D341Med (cell line): ENCODE measurements at places on chromosomes 12 and 14.

- no peak for DNase-seq
Observed at GRCh38 chr14:73381380-73382013, 76.8 kb downstream of the NUMB start.

- DNase-seq, result no peak
Observed at GRCh38 chr12:45400991-45401390, 185.1 kb downstream of the ANO6 start.

DNA sequence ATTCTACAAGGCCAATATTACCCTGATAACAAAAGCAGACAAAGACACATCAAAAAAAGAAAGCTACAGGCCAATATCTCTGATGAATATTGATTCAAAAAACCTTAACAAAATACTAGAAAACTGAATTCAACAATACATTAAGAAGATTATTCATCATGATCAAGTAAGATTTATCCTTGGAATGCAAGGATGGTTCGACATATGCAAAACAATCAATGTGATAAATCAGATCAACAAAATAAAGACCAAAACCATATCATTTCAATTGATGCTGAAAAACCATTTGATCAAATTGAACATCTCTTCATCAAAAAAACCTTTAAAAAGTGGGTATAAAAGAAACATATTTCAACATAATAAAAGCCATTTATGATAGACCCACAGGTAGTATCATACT lies 117.3 kb downstream of the CPNE8 start:
- no peak for DNase-seq

DNA sequence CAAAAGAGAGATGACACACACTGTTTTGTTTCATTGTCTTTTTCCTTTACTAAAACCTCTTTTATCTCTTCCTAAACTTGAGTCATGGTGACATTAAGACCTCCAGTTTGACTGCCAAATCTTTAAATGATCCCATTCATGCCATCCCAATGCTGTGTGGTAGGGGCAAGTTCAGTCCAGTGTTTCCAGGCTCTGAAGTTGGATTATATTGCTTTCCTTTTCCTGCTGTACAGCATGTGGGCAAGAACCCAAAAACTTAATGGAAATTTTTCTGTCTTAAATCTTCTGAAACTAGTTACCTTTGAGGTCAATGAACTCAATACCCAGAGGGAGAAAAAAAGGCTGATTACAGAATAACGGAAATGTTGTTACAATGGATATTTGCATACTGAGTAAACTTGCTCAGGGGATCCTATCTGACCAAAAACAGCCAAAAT lies 187.1 kb upstream of the FAR2 start:
- DNase-seq, result no peak

GRCh38 chr14:90740081-90740480 lies 76.1 kb downstream of the TTC7B start:
- peak; percentile 25 for DNase-seq

GRCh38 chr14:55743551-55743950 lies 163.5 kb downstream of the KTN1 start:
- no peak for DNase-seq

DNA sequence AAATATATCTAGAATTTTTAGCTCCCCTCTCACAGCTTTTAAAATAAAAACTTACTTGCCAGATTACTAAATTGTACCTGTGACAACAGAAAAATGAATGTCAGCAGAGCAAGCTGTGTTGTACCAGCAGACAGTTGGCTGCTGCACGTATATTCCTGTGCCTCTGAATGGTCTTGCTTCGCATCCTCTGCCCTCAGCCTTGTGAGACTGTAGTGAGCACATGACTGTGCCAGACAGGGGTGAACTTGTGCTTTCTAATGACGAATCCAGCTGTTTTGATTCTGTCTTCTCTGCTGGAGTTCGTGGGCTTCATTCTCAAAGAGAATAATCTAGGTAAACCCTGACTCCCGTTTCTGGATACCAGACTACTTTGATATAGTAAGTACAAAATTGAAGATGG lies 58.3 kb upstream of the FRMD6 start:
- DNase-seq, result no peak

GRCh38 chr12:109110988-109111495 lies 5.3 kb upstream of the ACACB start:
- no peak for DNase-seq

GRCh38 chr12:68971404-68971803 lies 38.4 kb upstream of the CPM start:
- DNase-seq, result no peak

- no peak for DNase-seq
Observed at GRCh38 chr14:29681316-29681715, 246.3 kb downstream of the PRKD1 start.

DNA sequence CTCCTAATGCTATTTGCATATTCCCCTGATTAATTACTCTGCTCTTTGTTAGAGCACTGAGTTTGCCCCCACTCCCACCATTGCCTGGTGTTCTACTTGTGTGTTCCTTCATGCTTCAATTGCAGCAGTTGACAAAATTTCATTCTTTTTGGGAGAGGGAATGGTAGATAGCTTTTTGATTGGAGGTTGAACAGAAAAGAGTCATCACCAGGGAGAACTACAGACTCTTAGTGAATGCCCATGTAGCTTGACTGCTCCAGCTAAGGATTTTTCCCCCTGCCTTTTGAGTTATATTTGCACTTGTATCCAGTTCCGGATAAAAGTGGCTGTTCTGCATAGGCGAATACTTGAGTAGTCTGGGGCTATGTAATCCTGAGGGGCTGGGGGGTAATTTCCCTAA lies 183.9 kb downstream of the ETNK1 start:
- DNase-seq, result no peak

DNA sequence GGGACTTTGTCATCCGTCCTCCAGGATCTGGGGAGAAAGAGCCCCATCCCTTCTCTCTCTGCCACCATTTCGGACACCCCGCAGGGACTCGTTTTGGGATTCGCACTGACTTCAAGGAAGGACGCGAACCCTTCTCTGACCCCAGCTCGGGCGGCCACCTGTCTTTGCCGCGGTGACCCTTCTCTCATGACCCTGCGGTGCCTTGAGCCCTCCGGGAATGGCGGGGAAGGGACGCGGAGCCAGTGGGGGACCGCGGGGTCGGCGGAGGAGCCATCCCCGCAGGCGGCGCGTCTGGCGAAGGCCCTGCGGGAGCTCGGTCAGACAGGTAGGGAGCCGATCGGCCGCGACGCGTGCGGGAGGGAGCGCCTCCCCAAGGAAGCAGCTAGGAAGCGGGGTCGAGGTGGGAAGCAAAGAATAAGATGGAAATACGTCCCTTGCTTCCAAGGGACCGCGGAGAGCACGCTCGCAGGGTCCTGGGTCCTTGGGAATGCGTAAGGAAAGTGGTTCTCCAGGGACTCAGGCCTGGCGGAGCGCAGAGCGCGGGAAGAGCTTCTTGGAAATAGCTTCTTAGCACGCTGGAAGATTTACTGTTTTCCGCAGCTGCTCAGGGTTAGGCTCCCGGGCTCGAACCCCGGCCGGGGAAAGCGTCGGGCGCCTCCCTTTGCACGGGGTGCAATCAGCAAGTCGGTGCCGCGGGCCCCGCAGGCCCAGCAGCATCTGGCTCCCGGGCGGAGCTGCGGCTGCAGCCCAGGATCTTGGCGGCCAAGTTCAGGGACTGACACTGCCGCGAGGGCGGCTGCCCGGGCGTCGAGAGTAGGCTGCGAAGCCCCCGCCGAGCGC lies 457 bp downstream of the SOCS2 start:
- peak; percentile 64 for DNase-seq

GRCh38 chr12:7141351-7142005 lies 11.3 kb downstream of the CLSTN3 start:
- no peak for DNase-seq

DNA sequence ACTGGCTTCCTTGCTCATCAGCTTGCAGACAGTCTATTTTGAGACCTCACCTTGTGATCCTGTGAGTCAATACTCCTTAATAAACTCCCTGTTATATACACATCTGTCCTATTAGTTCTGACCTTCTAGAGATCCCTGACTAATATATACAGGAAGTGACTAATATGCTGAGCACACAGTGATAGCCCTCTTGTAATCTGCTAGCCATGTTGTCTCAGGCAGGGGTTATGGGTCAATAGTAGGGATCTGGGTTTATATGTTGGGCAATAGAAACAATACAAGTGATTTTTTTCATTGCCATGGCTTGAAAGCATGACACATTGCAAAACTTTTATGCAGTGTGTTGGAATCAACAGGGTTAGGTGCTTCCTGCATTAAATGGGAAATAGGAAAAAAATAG lies 562.2 kb downstream of the GALC start:
- DNase-seq, result no peak

DNA sequence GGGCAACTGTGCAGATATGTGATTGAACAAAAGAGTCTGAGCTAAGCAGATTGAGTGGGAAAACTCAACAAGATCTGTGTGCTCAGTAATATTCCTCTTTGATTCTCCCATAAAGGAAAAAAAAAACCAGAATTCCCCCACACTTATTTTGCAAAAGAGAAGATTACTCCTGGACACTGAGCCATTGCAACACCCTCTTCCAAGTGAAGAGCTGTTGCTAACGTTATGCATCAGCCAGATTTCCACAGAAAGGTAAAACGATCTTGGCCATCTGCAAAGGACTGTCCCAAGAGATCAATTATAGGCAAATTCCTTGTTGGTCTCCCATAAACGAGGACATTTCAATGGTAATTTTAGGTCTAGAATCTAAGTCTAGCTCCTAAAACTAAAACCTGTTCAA lies 587.7 kb downstream of the C12orf50 start:
- no peak for DNase-seq

GRCh38 chr14:61875483-61875882 lies 113.3 kb downstream of the SNAPC1 start:
- DNase-seq, result no peak

DNA sequence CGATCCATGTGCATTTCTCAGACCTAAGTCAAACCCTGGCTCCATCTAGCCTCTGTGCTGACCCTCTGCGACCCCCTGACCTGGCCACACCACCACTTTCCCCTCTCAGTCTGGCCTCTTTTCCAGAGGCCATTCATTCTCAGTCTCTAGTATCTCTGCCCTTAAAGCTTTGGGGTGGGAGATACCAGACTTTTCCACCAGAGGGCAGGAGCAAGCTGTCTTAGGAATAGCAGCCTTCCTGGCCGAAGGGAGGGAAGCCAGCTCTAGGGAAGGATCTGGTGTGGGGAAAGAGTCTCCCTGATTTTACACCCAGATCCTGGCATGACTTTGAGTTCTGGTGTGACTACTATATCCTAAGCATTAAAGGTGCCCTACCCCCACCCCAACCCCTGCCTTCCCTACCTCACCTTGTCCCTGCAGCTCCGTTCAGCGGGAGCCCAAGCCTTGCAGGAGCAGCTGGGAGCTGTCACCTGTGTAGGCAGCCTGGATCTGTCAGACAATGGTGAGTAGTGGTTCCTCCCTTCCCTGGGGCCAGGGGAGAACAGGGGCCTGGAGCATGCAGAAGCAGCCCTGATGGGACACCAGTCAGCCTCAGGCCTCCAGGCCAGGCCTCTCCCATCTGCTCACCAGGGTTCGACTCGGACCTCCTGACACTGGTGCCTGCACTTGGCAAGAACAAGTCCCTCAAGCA lies 6.6 kb downstream of the CARMIL3 start:
- peak; percentile 85 for DNase-seq

- no peak for DNase-seq
Observed at GRCh38 chr12:9329019-9329418, 120.8 kb upstream of the PZP start.

GRCh38 chr14:48274826-48275225 lies 599.4 kb upstream of the MDGA2 start:
- no peak for DNase-seq

GRCh38 chr14:58130116-58130782 lies 21.8 kb downstream of the ARMH4 start:
- DNase-seq, result no peak

DNA sequence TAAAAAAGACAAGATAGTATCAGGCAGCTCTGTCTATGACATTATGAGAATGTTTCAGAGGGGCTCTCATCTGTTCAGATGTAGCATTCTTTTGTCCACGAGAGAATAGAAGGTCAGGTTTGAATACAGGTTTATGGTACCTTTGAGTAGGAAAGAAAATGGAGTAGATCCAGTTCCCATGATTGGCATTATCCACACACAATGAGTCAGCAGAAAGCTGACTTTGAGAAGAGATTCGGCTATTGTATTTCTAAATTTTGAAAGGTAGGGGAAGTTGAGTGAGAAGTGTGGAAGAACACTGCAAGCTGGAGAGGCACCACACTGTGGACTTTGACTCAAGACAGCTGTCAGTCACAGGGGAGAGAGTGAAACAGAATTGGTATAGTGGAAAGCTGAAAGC lies 135.4 kb downstream of the SYT10 start:
- no peak for DNase-seq

- peak; percentile 92 for DNase-seq
Observed at GRCh38 chr12:57549909-57550640, at the start of gene KIF5A. Gene KIF5A, plus strand, starts transcription at chr12:57550044. Its CDS starts 228 bp downstream, at chr12:57550272.

DNA sequence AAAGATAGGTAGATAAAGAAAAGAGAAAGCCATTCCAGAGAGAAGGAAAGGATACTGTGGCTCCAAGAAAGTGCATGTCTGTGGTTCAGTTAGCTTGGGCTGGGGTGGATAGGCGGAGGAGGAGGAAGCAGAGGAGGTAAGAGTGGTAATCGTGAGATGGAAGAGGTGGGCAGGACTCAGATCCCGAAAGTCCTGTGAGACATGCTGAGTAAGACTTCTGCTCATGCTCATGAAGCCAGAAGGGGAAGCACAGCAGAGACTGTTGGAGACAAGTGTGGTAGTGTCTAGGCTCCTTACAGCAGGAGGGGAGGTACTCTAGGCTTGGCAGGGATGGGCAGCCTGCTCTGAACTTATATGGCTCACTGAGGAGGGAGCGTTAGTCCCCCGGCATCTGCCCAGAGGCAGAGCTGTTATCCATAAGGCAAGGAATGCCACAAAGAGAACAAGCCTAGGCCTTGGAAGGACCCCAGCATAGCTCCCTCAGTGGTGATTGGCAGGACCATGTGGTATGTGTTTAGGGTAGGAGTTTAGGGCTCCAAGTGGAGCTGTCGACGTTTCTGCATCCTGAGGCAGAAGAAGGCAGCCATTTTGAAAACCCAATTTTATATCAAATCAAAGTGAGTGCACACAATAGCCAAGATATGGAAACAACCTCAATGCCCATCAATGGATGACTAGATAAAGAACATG lies 135.3 kb downstream of the SMOC1 start:
- DNase-seq, result no peak

- DNase-seq, result no peak
Observed at GRCh38 chr12:21823581-21823980, 49.1 kb upstream of the KCNJ8 start.

DNA sequence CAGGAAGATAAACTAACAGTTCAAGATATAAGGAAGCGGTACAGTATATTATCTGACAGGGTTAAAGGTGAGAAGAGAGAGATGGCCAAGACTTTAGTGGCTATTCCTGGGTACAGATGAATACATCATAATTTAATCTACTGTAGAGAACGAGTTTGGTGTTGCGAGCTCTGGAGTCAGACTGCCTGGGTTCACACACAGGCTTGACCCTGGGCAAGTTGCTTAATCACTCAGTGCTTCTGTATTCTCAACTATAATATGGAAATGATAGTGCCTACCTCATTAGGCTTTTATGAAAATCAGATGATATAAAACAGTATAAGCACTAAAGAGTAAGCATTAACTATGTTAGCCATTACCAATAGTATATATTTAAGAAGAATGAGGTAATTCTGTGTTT lies 3.5 kb downstream of the PPM1H start:
- no peak for DNase-seq
